ENCODE measurements at places on chromosomes 4 and X.

DNA sequence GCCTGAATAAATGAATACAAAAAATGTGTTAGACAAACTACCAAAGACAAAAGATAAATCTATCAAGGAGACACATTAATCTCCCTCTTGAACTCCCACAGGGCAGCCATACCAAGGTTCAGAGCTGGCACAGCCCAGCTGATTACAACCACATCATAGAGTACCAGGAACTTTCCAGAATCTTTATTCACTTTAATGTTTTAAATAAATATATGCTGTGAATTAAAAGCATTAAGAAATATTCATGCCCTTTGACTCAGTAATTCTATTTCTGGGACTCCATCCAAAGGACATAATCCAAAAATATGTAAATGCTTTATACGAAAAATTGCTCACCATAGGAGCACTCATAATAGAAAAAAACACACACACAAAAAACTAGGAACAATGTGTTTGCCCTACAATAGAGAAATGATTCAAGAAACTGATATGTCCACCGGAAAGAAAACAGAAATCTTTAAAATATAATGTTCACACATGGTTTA lies 126.0 kb downstream of the LDB2 start:
- H3K27me3 ChIP-seq, result no peaks in the 10 kb centered on the region
- no peaks in the 10 kb centered on the region for H3K4me1 ChIP-seq
- DNase-seq, result no peak
- no peak overlapping the region for H3K27ac ChIP-seq
- H3K36me3 ChIP-seq, result no peaks in the 10 kb centered on the region

DNA sequence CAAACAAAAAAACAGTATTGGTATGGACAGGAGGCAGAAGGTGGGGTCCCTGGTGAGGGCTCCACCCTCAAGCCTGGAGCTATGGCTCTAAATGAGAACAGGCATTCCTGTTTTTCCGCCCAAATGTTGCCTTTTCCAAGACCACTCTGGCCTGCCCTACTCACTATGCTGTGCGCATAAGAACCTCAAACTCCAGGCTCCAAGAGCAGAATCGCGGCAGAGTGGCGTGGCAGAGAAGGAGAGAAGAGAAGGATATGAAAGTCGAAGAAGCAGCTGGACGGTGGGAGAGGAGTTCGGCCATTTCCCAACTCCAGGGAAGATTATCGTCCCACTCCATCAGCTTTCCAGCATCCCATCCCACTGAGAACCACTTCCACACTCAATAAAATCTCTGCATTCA lies 207.8 kb downstream of the FAT4 start:
- no peak overlapping the region for H3K4me3 ChIP-seq
- no peaks in the 10 kb centered on the region for H3K4me1 ChIP-seq
- H3K27me3 ChIP-seq, result no peaks in the 10 kb centered on the region
- no peak overlapping the region for H3K27ac ChIP-seq

DNA sequence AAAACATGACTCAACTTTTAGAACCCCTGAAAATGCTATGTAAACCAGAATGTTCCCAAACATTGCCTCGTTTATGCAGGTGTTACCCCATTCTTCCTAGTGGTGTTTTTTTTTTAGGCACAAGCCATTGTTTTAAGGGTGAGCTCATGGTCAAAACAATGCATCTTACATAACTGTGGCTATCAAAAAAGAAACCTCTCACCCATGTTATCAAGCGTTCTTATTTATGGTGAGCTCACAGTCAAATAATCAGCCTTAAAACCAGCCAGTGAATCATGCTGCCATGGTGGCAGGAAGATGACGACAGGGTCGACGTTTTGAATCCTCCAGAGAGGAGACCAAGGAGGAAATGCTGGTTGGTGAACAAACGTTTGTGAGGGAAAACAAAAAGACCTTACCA lies 195.2 kb downstream of the KDR start:
- no peak overlapping the region for H3K27ac ChIP-seq
- no peaks in the 10 kb centered on the region for H3K36me3 ChIP-seq
- H3K27me3 ChIP-seq, result no peaks in the 10 kb centered on the region

DNA sequence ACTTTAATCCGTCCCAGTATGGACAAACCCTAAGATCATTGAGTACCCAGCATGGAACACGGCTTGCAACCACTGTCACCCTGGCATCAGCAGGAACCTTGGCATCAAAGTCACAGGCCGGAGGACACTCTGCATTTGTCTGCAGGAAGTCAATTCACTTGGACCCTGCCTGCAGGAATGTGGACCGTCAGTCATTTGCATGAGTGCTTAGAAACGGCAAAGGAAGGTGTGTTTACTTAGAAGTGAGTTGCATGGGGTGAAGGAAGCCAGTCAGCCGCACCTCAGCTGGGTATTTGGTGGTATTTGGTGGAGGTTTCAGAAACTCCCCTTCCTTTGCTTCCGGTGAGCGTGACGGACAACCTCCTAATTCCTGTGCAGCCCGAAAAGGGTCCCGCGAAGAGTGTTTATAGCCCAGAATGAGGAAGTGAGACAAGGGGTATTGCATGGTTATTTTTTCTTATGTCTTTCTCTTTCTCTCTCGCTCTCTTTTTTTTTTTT lies 15.5 kb downstream of the P2RY8 start:
- no peaks in the 10 kb centered on the region for H3K27me3 ChIP-seq
- DNase-seq, result no peak

- H3K4me1 ChIP-seq, result no peaks in the 10 kb centered on the region
- H3K27ac ChIP-seq, result no peak overlapping the region
- H3K27me3 ChIP-seq, result no peaks in the 10 kb centered on the region
- no peaks in the 10 kb centered on the region for H3K36me3 ChIP-seq
Measured at GRCh38 chr4:104752337-104752736, 257.6 kb upstream of the CXXC4 start.

DNA sequence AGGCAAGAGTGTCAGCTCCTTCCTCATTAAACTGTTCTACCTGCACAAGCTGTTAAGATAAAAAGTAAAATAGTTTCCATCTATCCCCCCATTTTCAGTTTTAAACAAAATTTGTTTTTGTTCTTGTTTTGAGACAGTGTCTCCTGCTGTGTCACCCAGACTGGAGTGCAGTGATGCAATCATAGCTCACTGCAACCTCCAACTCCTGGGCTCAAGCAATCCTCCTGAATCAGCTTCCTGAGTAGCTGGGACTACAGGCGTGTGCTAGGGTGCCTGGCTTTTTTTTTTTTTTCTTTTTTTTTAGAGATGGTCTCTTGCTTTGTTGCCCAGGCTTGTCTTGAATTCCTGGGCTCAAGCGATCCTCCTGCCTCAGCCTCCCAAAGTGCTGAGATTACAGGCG lies 105.4 kb downstream of the HS6ST2 start:
- no peak overlapping the region for H3K4me3 ChIP-seq
- DNase-seq, result no peak
- H3K4me1 ChIP-seq, result no peaks in the 10 kb centered on the region
- no peaks in the 10 kb centered on the region for H3K27me3 ChIP-seq
- no peaks in the 10 kb centered on the region for H3K36me3 ChIP-seq
- H3K27ac ChIP-seq, result no peak overlapping the region

DNA sequence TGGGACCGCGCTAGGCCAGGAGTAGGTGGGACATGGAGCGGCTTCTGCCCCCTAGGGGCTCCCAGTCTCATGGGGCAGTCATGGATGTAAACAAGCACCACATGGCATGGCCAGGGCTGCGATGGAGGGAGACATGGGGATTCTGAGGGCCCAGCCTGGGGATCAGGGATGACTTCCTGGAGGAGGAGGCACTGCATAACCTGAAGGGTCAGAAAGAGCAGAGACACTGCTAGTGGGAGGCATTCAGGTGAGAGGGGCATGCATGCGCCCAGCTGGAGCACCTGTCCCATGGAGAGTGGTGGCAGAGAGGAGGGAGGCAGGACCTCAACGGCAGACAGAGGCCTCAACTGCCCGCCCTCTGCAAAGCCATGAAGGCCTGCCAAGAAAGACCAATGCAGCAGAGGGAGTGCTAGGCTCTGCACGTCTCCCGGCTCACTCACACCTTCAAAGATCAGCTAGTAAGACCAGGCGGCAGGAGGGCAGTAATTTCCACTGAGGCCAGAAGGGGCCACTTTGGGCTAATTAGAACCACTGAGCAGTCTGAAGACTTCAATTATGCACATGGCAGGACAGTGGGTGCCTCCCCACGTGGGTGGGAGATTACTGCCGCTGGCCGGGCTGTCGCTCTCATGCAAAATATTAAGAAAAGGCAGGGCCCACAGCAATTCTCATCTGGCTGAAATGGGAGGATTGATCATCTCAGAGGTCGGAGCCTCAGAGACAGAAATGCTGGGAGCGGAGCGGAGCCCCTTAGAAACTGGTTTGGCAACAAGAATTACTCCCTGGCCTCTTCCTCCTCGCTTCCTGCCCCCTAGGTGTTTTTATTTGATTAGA lies 69.6 kb downstream of the PPP2R2C start:
- DNase-seq, result no peak
- H3K36me3 ChIP-seq, result no peaks in the 10 kb centered on the region
- no peaks in the 10 kb centered on the region for H3K4me1 ChIP-seq
- H3K4me3 ChIP-seq, result no peak overlapping the region

GRCh38 chr4:87461281-87461700 lies 38.9 kb downstream of the NUDT9 start:
- H3K36me3 ChIP-seq, result no peaks in the 10 kb centered on the region
- DNase-seq, result no peak
- no peaks in the 10 kb centered on the region for H3K4me1 ChIP-seq
- no peak overlapping the region for H3K27ac ChIP-seq
- no peaks in the 10 kb centered on the region for H3K27me3 ChIP-seq
- H3K4me3 ChIP-seq, result no peak overlapping the region

GRCh38 chr4:31045724-31046318 lies 325.7 kb downstream of the PCDH7 start:
- no peak for DNase-seq
- no peaks in the 10 kb centered on the region for H3K27me3 ChIP-seq
- H3K4me3 ChIP-seq, result no peak overlapping the region
- H3K27ac ChIP-seq, result no peak overlapping the region
- H3K4me1 ChIP-seq, result no peaks in the 10 kb centered on the region
- no peaks in the 10 kb centered on the region for H3K36me3 ChIP-seq

GRCh38 chrX:28549838-28550237 lies 37.4 kb upstream of the IL1RAPL1 start:
- H3K27ac ChIP-seq, result no peak overlapping the region
- no peaks in the 10 kb centered on the region for H3K4me1 ChIP-seq
- H3K27me3 ChIP-seq, result no peaks in the 10 kb centered on the region
- no peak overlapping the region for H3K4me3 ChIP-seq
- no peaks in the 10 kb centered on the region for H3K36me3 ChIP-seq

GRCh38 chr4:19739101-19739651 lies 512.5 kb upstream of the SLIT2 start:
- no peaks in the 10 kb centered on the region for H3K27me3 ChIP-seq
- H3K4me1 ChIP-seq, result no peaks in the 10 kb centered on the region
- H3K27ac ChIP-seq, result no peak overlapping the region
- no peak for DNase-seq

DNA sequence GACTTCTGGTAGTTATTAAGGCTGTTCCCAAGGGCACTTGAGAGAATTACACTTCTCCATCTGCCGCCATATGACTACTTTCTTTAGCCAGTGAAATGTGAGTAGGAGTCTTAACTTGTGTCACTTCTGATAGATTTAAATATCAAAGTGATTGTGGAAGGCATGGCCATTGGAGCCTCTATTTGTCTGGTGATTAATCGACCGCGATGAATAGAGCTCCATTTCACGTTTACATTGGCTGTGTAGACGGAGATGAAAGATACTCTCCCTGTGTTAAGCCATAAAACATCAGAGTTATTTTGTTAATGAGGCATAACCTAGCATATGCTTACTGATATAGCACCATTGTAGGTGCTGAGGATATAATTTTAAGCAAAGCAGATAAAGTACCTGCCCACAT lies 852.4 kb downstream of the CCSER1 start:
- no peaks in the 10 kb centered on the region for H3K4me1 ChIP-seq
- no peak overlapping the region for H3K27ac ChIP-seq
- DNase-seq, result no peak
- no peaks in the 10 kb centered on the region for H3K36me3 ChIP-seq
- H3K27me3 ChIP-seq, result no peaks in the 10 kb centered on the region

All from ovary (tissue), 10 donors.